ENCODE measurements at places on chromosomes 2 and 18.
A peak's percentile ranks its signal among the peaks of the same experiment; 100 is the strongest.

DNA sequence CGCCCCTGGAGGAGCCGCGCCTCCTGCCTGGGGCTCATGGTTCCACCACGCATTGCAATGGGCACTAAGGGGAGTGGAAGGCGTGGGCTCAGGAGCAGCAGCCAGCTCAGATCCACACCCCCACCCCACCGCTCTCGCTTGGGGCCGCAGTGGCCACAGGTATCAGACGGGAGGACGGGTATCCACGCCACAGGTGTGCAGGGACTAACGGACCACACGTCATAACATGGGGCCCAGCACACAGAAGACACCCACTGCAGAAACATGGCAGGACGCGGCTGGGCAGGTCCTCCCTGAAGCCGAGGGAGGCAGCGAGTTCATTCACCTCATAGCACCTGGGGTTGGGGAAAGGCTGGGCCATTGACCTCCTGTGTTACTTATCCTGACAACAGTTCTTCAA is 13.0 kb downstream of the HDAC4 start:
- no peak for DNase-seq

GRCh38 chr18:77207540-77207939 is 42.1 kb upstream of the GALR1 start:
- DNase-seq = peak; percentile 25

GRCh38 chr2:148903979-148904378 is 29.0 kb downstream of the KIF5C start:
- DNase-seq = no peak

DNA sequence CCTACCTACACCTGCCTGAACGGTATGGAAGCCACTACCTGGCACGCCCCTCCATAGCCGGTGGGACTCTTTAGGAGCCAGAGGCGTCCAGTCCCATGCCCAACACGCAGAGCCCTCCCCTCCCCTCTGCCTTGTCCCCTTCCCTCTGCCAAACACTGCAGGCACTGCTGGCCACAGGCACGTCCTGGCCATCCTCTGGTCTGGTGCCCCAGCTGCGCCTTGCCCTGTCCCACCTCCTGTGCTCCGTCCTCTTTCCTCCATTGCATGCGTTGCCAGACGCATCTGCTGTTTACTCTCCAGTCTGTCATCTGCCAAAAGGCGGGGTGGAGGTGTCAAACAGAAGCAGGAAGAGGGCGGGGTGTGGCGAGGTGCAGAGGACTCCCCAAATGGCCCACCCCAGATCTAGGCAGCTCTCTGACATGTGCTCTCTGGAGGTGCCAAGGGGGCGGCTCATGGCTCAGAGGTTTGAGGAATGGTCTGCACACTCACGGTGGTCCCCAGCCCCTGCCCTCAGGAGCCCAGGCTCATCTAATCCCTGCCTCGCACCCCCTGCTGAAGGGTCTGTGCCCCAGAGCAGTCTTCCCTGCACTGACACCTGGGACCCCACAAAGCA is 45.1 kb downstream of the HS6ST1 start:
- no peak for DNase-seq

- DNase-seq = no peak
Observed at GRCh38 chr2:105519516-105519915, 120.7 kb upstream of the FHL2 start.

DNA sequence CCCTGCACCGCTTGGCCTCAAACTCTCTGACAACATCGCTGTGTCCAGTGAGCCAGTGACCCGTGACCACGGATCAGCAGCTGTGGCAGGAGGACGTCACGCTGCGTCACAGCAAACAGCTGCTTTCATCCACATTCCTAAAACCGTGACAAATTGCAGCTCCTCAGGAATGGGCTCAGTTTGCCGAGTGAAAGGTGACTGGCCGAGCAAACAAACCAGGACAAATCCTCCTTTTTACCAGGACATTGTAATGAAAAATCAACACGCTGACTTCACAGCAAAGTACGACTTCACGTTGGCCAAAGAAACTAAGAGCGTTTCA is 57.6 kb downstream of the PXDN start:
- no peak for DNase-seq

- no peak for DNase-seq
Observed at GRCh38 chr2:201185863-201186262, 2.9 kb downstream of the CASP10 start.

- no peak for DNase-seq
Observed at GRCh38 chr2:197089655-197090054, 163.1 kb upstream of the PGAP1 start.

- no peak for DNase-seq
Observed at GRCh38 chr18:30106356-30106755, 936.2 kb downstream of the DSC3 start.

- DNase-seq = no peak
Observed at GRCh38 chr2:65724752-65725151, 292.4 kb upstream of the SPRED2 start.

- peak; percentile 6 for DNase-seq
Observed at GRCh38 chr2:24971286-24971535, 544 bp downstream of the DNAJC27 start.

DNA sequence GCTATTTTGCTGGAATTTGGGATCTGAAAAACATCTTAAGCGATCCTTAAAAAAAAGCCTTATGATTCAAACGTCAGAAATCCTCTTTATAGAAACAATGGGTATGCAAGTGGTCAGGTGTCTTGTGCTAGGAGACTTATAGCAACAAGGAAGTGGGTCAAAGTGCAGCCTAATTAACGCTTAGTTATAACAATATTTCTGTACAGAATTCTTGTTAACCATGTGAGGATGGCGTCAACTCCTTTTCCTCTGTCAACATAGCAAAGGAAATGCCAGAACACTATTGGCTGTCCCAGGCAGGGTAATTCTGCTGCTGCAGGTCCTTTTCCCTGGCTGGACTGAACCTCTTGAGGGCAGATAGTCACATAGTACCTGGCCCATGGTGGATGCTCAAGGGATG is 189.4 kb downstream of the MSH2 start:
- DNase-seq = no peak

GRCh38 chr2:120969613-120970355 is 234.1 kb downstream of the GLI2 start:
- DNase-seq = no peak

DNA sequence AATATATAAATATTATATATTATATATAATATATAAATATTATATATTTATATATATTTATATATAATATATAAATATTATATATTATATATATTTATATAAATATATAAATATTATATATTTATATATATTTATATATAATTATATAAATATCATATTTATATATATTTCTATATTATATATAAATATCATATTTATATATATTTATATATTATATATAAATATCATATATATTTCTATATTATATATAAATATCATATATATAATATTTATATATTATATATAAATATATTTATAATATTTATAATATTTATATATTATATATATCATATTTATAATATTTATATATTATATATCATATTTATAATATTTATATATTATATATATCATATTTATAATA is 321.4 kb downstream of the CDH2 start:
- DNase-seq = no peak

- no peak for DNase-seq
Observed at GRCh38 chr18:21270453-21270852, 28.4 kb downstream of the GREB1L start.

GRCh38 chr18:36411745-36412168 is 114.2 kb downstream of the FHOD3 start:
- no peak for DNase-seq

GRCh38 chr2:81304154-81304830 is 999.7 kb upstream of the LRRTM1 start:
- peak; percentile 43 for DNase-seq

GRCh38 chr2:105394951-105395611 is 3.8 kb downstream of the FHL2 start:
- DNase-seq = no peak

GRCh38 chr2:29528891-29529520 is 392.4 kb downstream of the ALK start:
- DNase-seq = no peak

GRCh38 chr2:226440127-226440918 is 359.3 kb downstream of the IRS1 start:
- peak; percentile 56 for DNase-seq

DNA sequence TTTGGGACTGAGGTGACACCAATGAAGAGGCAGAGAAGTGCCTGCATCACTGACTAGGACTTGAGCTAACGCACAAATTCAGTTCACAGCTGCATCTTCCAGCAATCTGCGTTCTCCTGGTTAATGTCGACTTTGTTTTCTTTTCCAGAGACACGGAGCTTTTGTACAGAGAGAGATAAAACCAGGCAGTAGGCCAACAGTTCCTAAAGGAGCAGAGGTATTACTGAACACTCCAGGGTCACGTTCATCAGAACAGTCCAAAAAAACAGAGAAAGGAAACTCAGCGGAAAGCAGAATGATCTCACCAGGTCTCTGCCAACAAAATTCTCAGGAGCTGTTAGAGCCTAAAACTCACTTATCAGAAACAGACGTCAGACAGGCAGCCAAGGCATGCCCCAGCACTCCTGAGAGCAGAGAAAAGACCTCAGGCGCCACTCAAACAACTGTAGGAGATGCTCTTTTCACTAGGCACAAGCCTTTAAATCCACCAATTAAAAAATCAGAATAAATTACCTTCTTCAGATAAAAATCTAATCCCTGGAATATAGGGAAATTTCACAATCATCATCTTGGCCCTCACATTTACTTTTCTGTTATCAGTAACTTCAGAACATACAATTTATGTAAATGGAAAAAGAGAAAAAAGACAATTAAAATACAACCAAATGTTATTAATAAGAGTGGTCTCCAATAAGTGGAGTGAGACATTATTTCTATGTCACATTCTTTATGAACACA is 95.9 kb upstream of the SPTBN1 start:
- DNase-seq = no peak

DNA sequence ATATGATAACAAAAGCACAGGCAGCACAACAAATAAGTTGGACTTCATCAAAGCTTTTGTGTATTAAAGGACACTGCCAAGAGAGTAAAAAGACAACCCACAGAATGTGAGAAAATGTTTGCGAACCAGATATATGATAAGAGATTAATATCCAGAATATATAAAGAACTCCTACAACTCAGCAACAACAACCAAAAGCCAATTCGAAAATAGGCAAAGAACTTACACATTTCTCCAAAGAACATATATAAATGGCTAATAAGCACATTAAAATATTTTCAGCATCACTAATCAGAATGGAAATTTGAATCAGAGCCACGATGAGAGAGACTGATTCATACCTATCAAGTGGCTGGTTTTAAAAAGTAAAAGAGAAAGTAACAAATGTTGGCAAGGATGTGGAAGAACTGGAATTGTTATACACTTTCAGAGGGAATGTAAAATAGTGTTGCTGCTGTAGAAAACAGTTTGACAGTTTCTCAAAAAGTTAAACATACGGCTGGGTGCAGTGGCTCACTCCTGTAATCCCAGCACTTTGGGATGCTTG is 25.2 kb downstream of the EPB41L5 start:
- no peak for DNase-seq

GRCh38 chr2:64220894-64221617 is 76.8 kb upstream of the PELI1 start:
- DNase-seq = no peak

GRCh38 chr2:105843476-105844374 is 99.0 kb downstream of the NCK2 start:
- DNase-seq = no peak

GRCh38 chr2:226674123-226674522 is 125.5 kb downstream of the IRS1 start:
- DNase-seq = no peak

- DNase-seq = peak; percentile 33
Observed at GRCh38 chr2:212392544-212392943, 146.1 kb downstream of the ERBB4 start.

- no peak for DNase-seq
Observed at GRCh38 chr2:17322461-17322860, 195.8 kb downstream of the RAD51AP2 start.

DNA sequence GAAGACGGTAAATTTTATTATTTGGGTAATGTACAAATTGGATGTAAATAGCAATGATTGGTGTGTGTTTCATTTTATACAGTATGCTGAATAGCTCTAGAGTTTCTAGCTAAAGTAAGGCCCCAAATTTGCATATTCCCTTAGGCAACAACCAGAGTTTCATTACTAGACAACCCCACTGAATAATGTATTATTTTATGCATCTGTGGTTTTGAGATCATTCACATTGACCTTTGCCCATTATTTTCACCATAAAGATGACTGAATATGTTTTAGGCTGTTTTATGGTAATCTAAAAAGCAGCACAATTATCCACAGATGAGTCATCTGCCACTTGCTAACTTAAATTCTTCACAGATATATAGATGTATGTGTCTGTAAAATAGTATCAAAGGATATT is 44.5 kb upstream of the C2orf74 start:
- DNase-seq = peak; percentile 44

GRCh38 chr18:6718267-6718666 is 11.2 kb upstream of the ARHGAP28 start:
- DNase-seq = no peak

DNA sequence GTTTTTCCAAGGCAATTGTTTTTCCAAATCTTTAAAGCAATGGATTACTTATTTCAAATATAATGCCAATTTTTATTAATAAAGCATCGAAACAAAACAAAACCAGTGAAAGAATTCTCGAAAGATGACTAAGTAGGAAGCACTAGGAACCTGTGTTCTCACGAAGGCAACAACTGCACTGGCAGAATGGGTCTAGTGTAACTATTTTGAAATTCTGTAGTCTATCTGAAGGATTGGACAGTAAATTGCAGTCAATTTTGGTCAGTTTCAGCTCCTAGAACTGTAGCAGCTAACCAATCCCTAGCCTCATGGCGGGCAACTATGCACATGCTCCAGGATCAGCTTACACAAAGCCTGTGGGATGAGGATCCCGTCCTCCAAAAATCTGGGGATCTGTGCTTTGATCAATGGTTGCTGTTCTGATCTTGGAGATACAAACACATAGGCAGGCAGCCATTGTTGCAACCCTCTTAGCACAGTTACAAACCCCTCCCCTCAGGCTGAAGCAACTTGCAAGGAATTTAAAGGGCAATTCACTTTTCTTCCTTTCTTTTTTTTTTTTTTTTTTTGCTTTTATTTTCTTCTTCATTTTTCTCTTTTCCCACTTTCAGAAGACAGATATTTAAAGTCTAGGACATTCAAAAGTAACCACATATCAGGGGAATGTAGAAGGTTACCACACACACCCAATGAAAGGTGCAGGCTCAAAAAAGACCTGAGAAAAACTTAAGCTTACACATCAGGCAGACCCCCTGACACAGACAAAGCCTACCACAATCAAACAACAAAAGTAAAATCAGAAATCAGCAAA is 147.6 kb downstream of the THADA start:
- DNase-seq = no peak

- no peak for DNase-seq
Observed at GRCh38 chr2:191638802-191639172, 39.1 kb upstream of the NABP1 start.

- no peak for DNase-seq
Observed at GRCh38 chr2:84938194-84938879, 32.6 kb upstream of the KCMF1 start.

DNA sequence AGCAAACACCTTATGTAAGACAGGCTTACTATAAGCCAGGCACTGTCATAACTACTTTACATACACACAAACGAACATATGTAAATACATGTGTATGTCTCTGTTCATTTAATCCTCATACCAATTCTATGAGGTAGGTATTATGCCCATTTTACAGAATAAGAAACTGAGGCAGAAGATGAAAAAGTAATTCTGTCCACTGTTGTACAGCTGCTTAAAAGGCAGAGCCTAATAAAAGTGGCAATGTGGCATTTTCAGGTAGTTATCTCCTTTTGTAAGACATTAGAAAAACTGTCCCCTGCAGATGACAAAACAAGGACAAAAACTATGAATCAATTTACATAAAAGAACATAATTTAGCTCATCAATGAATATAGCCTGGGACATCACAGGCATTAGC is 69.9 kb downstream of the PLEKHM3 start:
- no peak for DNase-seq
